ENCODE measurements at places on chromosomes 12 and 14. TPM values are rescaled to one million over a fixed set of nuclear protein-coding genes. Genes with fewer than 3 reads are reported as not detected.

The SIRT4 gene
- 1.0 TPM for total RNA-seq

The EIF2S3B gene
- total RNA-seq, result 0.20 TPM

The HVCN1 gene
- 13.8 TPM for total RNA-seq

- H3K4me1 ChIP-seq, result no peaks in the 10 kb centered on the region
- H3K27ac ChIP-seq, result no peak overlapping the region
- DNase-seq, result no peak
- no peaks in the 10 kb centered on the region for H3K36me3 ChIP-seq
- H3K4me3 ChIP-seq, result no peak overlapping the region
Measured at GRCh38 chr12:74129702-74130101, 407.9 kb upstream of the ATXN7L3B start.

GRCh38 chr12:109558374-109559199 is 14.7 kb downstream of the MMAB start:
- peaks cover 15% of the 10 kb centered on the region for H3K36me3 ChIP-seq
- H3K27me3 ChIP-seq, result no peaks in the 10 kb centered on the region
- DNase-seq, result no peak
- H3K4me3 ChIP-seq, result no peak overlapping the region
- peak overlapping the region; percentile 48 for H3K27ac ChIP-seq

DNA sequence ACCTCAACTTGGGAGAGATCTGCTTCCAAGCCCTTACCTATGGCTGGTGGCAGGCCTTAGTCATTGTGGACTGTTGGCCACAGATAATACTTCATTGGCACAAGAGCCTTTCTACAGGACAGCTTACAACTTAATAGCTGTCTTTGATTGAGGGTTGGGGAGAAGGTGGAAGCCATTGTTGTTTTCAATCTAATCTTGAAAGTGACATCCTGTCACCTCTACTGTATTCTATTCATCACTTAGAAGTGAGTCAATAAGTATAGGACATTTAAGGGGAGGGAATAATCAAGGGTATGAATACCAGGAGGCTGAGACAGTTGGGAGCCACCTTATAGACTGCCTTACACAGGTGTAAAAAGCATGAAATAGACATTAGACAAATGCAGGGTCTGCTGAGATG is 906.3 kb downstream of the NRXN3 start:
- no peak for DNase-seq
- no peak overlapping the region for H3K27ac ChIP-seq
- no peaks in the 10 kb centered on the region for H3K36me3 ChIP-seq
- no peaks in the 10 kb centered on the region for H3K27me3 ChIP-seq

- H3K36me3 ChIP-seq, result no peaks in the 10 kb centered on the region
- no peak for DNase-seq
- no peaks in the 10 kb centered on the region for H3K4me1 ChIP-seq
- peaks cover 2% of the 10 kb centered on the region for H3K27me3 ChIP-seq
- H3K27ac ChIP-seq, result no peak overlapping the region
Measured at GRCh38 chr12:31000751-31001150, 72.9 kb upstream of the DDX11 start.

Measured in activated T-helper 1 cell treated with anti-CD3 and anti-CD28 coated beads, Interleukin-12 subunit alpha, Interleukin-12 subunit beta, Interleukin-2, Interleukin-4 antibody, amounts not matched to agents 30 ng/mL and 10 ng/mL and 1 ng/mL, durations not matched to agents 14 hours and 24 hours and 36 hours (primary cell).